Thoracic aorta endothelial cell (primary cell): ENCODE measurements at places on chromosomes 6 and 20. TPM values are rescaled to one million over a fixed set of nuclear protein-coding genes. Genes with fewer than 3 reads are reported as not detected.

ZNF391 gene
- 0.29 and 0.53 TPM in 2 replicates for total RNA-seq

SCUBE3 gene
- total RNA-seq, result 0.40 and 0.72 TPM in 2 replicates

HMGCLL1 gene
- total RNA-seq, result 0.40 TPM in 1 of 2 replicates, not detected in the other

SLCO4A1 gene
- 5.9 and 12.0 TPM in 2 replicates for total RNA-seq

LY6G6F gene
- not detected in 2 replicates for total RNA-seq

GPR63 gene
- under 0.01 and 0.36 TPM in 2 replicates for total RNA-seq

HSPA1L gene
- 0.40 and 0.57 TPM in 2 replicates for total RNA-seq
